Midbrain (tissue), 1 donor: ENCODE measurements at places on chromosomes 1 and 21.

DNA sequence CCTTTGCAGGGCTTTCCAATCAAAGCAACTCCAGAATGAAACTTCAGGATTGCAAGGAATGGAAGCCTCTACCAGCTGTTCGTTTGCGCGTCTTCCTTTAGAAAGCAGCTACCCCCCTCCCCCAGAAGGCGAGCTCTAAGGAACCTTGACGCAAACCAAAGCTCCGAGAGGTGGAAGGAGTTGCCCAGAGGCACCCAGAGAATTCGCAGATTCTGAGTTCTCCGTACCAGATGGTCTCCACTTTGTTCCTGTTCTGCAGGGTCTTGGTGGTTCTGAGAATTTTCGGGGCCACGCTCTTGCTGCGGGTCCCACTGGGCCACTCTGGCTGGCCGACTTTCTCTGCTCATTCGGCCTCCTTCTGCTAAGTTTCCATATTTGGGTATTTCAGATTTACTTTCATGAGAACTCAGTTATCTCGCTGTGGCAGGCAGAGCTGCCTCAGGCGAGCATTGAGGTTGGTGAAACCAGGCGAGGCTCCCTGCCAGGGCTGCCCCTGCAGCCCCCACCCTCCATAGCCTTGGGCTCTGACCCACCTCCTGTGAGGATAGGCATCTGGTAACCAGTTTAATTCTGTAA lies 801 bp downstream of the TRAF5 start:
- DNase-seq: no peak

GRCh38 chr1:234627009-234627950 lies 17.3 kb upstream of the IRF2BP2 start:
- DNase-seq: no peak

DNA sequence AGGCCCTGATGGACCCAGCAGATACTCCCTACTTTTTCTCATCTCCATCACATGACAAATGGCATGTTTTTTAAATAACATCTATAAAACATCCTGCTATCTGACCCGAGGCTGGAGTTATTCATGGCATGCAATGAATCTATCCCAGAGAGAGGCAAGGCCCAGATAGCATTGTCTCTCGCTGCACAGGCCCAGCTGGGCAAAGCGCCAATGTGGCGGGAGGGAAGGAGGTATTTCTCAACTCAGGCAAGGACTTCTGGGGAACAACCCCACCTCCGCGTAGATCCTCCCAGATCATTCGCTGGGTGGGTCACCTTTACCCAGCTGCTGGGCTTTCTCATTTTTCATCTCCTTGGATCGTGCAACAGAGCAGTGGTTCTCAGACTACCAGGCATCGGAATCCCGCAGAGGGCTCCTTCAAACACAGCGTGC lies 59.8 kb downstream of the ERG start:
- DNase-seq: no peak

- DNase-seq: no peak
Observed at GRCh38 chr1:61341426-61341825, 259.1 kb downstream of the NFIA start.

DNA sequence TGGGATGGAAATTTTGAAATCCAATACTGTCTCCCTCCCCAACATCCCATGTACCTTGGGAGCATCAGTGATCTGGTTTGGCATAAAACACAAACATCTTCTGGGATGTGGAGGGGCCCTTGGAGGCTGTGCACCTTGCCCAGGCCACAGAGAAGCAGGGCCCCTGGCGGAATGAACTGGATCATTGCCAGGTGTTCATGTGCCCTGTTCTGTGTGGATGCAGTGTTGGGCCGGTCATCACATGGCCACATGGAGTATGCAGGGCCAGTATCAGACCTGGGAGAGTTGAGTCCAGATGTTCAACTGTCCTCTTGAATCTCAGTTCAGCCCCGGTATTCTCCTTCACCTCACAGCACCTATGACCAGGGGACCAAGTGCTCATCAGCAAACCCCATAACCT lies 26.9 kb downstream of the ARHGEF10L start:
- no peak for DNase-seq

- no peak for DNase-seq
Observed at GRCh38 chr1:34916104-34916503, 13.3 kb downstream of the DLGAP3 start.

DNA sequence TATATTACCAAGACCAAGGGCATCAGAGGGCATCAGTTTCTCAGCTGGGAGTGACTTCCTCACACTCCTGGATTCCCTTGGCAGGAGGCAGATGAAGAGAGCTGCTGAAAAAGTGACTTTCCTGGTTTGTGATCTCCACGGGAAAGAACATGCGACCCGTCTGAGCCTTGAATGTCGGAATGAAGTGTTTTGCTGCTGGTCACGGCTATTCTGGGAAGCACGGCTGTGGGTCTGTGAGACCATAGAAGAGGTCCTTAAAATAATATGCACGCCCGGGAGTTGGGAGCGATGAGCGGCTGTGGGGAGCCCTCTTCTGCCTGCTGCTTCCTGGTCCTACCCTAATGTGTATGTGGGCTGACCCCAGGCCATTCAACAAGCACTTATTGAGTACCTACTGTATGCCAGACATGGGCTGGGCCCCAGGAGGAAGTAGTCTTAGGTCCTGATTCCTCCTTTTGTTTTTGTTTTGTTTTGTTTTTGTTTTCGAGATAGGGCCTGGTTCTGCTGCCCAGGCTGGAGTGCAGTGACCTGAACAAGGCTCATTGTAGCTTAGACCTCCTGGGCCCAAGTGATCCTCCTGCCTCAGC lies 13.2 kb upstream of the UMODL1 start:
- DNase-seq: no peak

- DNase-seq: no peak
Observed at GRCh38 chr1:209434631-209435217, 148.8 kb upstream of the CAMK1G start.

- DNase-seq: peak; percentile 39
Observed at GRCh38 chr1:223832637-223832943, 13.2 kb downstream of the TP53BP2 start.

DNA sequence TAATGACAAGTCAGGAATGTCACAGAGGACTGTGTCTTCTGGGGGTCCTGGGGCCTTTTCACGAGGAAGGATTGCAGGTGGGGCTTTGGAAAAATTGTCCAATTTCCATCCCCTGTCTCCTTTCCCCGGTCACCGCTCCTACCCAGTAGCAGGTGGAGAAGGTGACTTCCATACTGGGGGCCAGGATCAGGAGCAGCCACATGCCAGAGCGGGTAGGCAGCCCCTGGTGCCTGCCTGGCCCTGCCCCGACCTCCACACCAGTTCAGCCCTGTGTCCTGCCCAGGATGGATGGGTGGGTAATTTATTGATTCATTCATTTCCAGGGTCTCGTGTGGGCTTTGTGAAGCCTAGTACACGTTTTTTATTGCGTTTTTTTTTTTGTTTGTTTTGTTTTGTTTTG lies 51.7 kb downstream of the PRKCZ start:
- no peak for DNase-seq

DNA sequence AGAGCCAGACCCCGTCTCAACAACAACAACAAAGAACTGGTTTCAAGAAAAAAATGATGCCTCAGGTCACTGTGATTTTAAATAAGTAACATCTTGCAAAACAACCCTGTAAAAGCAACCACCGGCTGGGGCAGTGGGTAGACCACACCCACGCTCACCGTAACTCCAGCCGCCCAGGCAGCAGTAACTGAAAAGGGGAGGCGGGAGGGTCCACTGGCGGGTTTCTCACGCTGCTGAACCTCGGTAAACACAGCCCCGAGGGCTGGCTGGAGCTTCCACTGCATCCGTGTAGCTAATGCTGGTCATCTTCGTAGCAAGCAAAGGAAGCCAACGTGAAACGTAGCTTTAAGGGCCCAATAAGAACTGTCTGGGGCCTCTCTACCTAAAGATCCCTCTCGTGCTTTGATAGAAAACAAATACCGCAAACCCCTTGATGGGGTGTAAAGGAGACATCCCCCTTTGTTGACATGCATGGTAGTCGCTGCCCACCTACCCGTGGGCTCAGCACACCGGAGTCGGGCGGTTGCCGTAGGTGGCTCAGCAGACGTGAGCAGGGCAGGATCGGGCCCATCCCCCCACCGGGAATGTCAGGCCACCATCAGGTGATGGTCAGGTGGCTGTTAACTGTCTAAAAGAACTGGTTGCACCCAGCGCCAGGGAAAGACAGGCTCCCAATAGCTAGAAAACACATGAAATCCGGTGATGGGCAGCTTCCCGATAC lies 4.2 kb downstream of the C1orf159 start:
- DNase-seq: no peak

GRCh38 chr1:184315254-184315653 lies 71.6 kb upstream of the C1orf21 start:
- no peak for DNase-seq

DNA sequence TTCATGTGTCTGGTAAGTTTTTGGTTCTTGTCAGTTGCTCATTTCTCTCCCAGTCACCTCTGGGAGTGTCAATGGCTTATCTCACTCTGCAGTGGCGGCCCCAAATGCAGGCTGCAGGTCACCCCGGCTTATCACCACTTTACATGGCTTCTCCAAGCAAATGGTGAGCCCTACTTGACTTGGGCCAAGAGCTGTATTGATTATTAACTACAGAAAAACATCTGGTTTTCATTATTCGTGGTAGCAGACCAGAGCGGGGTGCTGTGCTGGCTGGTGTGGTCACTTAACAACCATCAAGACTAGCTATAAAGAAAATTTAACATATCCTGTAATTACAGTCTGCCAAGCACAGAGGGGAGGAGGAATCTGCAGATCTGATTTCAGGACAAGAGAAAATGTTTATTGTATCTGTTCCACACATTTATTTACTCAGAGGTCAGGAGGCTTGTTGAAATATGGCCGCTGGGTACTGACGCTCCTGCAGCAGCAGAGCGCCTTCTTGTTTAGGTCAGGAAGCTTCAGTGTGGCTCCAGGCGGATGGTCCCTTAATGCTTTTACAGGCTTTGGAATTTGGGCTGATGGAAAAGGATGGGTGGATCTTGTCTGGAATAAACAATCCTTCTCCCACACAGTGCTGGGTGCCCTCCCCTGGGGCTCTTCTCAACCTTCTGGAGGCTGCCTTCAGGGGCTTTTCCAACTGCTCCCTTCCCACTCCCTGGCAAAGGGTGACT lies 87.8 kb downstream of the HLX start:
- DNase-seq: no peak

DNA sequence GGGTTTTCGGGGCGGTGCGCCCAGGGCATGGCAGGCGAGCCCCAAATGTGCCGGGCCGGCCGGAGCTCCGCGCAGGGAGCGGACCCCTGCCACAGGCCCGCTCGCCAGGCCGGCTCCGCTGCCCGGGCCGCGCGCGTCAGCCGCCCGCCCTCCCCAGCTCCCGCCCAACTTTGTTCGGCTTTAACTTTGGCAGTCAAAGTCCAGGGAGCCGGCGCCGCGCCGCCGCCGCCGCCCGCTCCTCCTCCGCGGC lies 488 bp downstream of the SLC35D1 start:
- DNase-seq: peak; percentile 78

DNA sequence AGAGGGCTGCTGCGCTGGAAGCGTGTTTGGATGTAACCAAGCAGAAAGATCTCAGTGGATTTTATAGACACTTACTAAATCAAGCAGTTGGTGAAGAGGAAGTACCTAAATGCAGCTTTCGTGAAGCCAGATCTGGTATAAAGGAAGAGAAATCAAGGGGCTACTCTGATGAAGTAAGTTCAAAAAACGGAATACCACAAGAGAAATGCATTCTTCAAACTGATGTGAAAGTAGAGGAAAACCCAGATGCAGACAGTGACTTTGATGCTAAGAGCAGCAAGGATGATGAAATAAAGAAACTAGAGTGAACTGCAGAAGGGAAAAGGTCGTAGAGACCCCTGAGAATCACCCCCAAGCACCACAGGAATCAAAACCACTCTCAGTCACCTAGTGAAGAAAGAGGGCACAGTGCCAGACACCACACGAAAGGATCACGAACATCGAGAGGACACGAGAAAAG lies 40.8 kb upstream of the NEXN start:
- no peak for DNase-seq

- DNase-seq: no peak
Observed at GRCh38 chr1:34743775-34744174, 11.1 kb upstream of the GJB5 start.

- DNase-seq: no peak
Observed at GRCh38 chr21:39366563-39366962, 17.7 kb upstream of the HMGN1 start.

DNA sequence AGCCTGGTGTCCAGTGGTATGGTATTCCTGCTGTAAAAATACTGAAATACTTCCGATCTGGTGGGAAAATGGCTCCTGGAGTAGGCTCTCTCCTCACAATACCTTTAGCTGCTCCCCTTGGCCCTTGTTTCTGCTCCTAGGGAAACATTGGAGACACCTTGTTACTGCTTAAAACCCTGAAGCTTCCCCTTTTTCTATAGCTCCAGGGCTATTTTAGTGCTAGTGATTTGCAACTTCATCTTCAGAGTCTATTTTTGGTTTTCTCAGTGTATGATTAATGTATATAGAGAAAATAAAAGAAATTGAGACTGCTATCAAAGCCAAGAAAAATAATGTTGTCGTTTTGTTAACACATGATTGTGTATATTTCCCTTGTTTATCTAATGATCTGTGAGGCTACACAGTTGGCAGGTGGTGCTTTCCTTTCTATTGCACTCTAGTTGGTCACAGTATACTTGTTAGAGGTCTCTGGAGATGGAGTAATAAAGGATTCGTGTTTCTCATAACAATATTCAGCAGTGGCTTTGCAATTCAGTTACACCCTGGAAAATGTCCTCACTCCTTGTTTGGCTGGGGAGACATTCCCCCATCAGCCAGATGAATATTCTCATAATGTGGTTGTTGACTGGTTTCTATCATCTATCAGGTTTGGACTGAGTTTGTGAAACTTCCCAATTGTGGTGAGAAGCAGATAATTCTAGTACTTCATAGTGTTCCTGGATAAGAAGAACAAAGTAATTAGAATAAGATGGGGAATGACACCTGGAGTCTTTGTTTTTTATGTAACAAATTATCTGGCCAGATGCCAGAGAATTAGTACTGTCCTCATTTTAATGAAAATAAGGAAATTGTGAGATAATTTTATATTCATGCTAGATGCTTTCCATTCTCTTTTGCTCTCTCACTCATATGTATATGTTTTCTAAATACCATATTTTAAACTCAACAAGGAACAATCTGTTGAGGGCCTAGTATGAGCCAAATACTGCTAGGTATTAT lies 44.8 kb upstream of the CACYBP start:
- DNase-seq: no peak

DNA sequence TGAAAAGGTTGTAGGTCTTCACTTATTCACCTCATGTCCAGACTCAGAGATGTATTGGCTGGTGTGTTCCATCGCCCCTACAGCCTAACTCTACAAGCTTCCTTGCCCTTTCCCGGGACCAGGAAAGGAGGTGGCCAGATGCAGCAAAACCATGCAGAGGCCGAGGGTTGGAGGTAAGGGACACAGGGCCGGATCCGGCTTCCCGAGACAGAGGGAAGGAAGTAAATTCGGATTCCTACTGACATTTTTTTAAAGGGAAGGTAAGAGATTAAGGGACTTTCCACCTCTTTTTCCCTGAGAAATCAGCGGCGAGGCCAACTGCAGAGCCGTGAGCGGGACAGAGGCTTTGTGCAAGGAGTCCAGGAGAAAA lies 12.7 kb downstream of the EPHA10 start:
- no peak for DNase-seq

- no peak for DNase-seq
Observed at GRCh38 chr1:26280333-26281042, 602 bp downstream of the SH3BGRL3 start.
